ENCODE measurements at places on chromosomes 4 and X. TPM values are rescaled to one million over a fixed set of nuclear protein-coding genes. Genes with fewer than 3 reads are reported as not detected.

Gene EREG
- 0.19 TPM for polyA plus RNA-seq

Gene MTMR8
- 2.1 TPM for polyA plus RNA-seq

Gene DAPP1
- polyA plus RNA-seq: 1.9 TPM

Gene VEGFD
- 0.55 TPM for polyA plus RNA-seq

Gene DCAF12L2
- polyA plus RNA-seq: 2.2 TPM

Measured in right renal pelvis (tissue), 4 donors.